Kidney (tissue), 22 donors: ENCODE measurements at places on chromosomes 2 and 18. TPM values are rescaled to one million over a fixed set of nuclear protein-coding genes. Genes with fewer than 3 reads are reported as not detected.

GRCh38 chr2:10712185-10712809 is 9.1 kb upstream of the ATP6V1C2 start:
- peak; percentile 31 for DNase-seq

DNA sequence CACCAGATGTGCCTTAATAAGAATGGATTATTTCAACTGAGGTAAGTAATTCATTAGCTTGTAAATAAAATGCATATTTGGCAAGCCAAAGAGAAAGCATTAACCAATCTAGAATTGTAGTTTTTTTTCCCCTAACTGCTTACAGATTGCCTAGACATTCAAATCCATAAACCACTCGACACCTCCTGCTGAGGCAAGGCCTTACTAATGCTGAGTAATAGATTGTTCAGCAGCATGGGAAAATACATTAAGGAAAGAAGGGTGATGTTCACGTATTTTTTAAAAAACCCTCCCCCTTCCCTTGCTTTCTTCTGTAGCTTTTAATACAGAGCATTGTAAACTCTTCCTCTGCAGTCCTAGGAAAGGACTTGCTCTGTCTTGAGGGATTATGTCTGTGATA is 17.0 kb upstream of the LINC00305 start:
- peak; percentile 20 for DNase-seq

- no peak for DNase-seq
Observed at GRCh38 chr2:24702800-24703199, 90.4 kb downstream of the PTRHD1 start.

GRCh38 chr2:71743995-71744675 is 290.8 kb downstream of the DYSF start:
- DNase-seq, result no peak

DNA sequence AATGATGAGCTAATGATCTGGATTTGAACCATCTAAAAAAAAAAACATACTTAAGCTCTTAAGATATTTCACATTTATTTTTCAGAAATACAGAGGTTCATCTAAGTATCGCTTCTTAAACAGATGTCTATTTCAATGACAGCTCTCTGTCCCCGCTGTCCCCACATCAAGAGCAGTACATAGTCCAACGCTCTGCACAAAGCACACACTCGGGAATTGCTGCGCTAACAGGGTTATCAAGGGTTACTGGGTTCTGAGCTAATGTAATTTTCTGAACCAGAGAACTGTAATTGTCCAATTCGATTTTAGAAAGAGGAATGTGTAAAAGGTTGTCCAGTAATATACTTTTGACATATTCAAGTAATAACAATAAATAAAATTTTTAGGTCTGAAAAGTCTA is 58.8 kb upstream of the ST8SIA5 start:
- no peak for DNase-seq

Gene CDH19
- polyA plus RNA-seq, result 0.37 TPM
